ENCODE measurements at places on chromosomes 4 and X.

- peak; percentile 74 for DNase-seq
Observed at GRCh38 chrX:130716781-130717413, 186.1 kb downstream of the ENOX2 start.

- no peak for DNase-seq
Observed at GRCh38 chr4:15110120-15110571, 107.9 kb downstream of the CPEB2 start.

GRCh38 chr4:183398298-183399125, 45.9 kb upstream of the CDKN2AIP start:
- no peak for DNase-seq

DNA sequence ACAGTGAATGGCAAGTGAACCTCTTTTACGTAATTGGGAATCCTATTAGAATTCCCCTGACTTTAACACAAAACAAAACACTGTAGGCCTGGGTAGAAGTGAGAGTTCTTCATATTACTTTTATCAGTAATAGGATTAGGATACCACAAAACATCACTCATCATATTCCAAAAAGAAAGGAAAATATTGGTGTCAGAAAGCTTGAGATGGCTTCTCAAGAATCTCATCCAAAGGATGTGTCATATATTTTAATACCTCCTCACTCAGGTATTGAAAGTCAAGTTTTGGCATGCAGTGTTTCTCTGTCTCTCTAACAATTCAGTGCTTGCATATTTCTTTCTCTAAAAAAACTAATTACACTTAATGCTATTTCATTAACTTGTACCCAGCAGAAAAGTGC, 173.2 kb downstream of the PDGFC start:
- no peak for DNase-seq

All from LNCaP clone FGC (cell line).